Activated gamma-delta T cell treated with Interleukin-2 at 50 U/mL for 16 hours (primary cell): ENCODE measurements at places on chromosomes 3 and 15.

DNA sequence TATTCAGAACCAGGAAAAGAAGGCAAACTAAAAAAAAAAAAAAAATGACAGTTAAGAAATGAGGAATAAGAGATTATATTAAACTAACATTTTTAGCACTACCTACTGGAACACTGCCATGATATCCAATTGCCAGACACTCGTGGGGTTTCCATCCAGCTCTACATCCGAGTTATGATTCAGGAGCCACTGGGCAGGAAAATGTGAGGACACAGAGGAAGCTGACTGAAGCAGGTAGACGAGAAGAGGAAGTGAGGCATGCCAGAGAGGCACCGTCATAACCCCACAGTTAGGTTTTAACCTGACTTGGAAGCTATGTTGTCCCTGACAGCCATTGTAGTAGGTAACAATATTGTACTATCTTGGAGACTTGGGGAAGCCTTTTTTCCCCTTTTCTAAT is 495.0 kb downstream of the NLGN1 start:
- no peak for DNase-seq

DNA sequence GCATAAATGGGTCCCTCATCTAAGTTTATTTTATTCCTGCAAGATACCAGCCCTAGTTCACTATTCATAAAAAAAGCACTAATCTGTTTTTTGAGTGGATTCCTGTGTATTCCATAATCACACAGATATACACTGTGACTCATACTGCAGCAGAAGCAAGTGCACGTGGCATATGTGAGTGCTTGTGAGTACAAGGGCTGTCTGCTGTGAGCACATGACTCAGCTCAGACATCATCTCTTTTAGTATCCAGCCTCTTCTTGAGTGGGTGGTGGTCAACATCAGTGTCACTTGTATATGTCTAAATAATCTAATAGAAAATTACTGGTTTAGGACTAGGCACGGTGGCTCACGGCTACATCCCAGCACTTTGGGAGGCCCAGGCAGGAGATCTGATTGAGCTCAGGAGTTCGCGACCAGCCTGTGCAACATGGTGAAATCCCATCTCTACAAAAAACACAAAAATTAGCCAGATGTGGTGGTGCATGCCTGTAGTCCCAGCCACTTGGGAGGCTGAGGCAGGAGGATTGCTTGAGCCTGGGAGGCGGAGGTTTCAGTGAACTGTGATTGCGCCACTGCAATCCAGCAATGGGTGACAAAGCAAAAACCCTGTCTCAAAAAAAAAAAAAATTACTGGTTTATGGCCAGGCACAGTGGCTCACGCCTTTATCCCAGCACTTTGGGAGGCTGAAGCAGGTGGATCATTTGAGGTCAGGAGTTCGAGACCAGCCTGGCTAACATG is 49.8 kb downstream of the NIPA2 start:
- no peak for DNase-seq

- DNase-seq, result no peak
Measured at GRCh38 chr15:83380059-83380458, 67.1 kb upstream of the SH3GL3 start.

- DNase-seq, result no peak
Measured at GRCh38 chr15:69145694-69146492, 14.5 kb upstream of the GLCE start.

- no peak for DNase-seq
Measured at GRCh38 chr3:48503401-48504050, 448 bp downstream of the SHISA5 start.

DNA sequence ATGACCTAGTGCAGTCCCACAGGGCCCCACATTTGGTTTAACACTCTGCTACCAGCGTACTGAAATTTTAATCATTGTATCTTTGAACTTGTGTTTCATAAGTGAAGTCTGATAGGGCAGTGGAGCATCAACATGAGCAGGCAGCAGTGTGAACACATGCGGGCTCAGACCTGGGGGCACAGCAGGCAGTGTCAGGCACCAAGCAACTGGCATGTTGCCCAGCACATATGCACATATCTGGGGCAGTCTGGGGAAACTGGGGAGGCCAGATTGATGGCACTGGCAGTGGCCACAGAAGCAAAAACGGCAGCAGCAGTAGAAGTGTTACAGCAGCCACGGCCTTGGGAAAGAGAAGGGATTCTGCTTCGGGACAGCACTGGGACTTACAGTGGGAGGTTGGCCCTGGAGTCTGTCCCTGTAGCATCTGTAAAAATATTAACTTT is 353.9 kb upstream of the KCNMB2 start:
- DNase-seq, result no peak

DNA sequence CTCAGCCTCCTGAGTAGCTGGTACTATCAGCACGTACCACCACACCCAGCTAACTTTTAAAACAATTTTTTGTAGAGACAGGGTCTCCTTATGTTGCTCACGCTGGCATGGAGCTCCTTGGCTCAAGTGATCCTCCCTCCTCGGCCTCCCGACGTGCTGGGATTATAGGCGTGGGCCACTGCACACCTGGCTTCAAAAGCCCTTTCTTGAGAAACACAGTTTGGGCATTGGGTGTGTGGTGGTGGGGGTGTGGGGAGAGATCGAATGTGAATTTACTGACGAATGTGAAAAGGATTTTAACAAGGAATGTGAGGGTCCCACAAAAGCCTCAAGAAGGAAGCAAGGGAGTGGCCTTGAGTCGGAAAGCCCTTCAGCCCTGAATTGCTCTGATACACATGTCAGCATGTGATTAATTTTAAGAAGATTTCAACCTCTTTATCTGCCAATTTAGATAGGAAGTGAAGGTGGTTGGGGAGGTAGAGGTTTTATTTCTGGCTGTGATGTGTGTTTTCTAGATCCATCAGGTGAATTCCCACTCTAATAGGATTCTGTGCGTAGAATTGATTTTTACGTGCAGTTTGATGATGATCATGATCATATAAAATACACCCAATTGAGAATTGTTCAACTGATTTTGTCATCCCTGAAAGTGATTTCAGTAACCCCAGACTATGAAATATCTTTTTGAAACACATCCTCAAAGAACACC is 1.1 kb downstream of the CCR4 start:
- no peak for DNase-seq

DNA sequence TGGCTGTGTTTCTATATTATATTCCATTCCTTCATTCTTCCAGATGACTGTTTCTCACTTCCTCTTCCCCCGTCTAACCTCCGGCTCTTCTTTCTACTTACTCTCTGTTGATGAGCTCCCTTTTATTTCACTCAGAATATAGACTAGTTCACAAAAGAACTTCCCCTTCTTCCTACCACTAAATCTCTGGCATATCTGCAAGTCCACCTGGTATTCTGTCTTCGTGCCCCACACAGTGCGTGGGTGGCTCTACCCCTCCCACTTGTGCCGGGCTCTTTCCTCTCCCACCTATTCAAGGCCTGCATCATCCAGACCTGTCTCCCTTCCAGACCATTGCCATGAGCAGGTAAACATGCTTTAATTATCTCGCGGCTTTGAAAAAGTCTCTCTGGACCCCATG is 73.0 kb downstream of the SCN10A start:
- DNase-seq, result no peak

DNA sequence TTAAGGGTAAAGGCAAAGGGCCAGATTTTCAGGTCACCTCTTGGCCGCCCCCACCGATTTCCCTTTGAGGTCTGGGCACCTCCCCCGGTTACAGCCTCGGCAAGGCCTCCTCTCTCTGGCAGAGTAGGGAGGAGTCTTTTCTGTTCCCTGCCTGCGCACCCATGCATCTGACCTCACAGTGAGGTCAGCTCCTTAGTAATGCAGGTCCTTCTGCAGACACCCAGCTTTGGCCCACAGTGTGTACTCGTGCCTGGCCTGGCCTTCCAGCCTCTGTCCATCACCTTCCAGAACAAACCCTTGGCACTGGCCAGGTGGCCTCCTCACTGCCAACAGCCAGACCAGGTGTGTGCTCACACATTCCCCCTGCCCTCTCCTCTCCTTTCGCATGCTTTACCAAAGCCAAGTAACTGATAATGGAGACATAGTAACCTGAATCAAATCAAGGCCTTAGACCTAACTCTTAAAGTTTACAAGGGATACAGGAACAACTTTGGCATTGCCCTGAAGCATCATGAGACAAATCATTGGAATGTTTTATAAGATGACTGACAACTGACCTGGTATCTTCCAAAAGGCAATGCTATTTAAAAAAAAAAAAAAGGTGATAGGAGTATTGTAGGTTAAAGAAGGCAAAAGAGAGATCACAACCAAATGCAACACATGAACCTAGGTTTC is 61.3 kb downstream of the CORO2B start:
- DNase-seq, result no peak

DNA sequence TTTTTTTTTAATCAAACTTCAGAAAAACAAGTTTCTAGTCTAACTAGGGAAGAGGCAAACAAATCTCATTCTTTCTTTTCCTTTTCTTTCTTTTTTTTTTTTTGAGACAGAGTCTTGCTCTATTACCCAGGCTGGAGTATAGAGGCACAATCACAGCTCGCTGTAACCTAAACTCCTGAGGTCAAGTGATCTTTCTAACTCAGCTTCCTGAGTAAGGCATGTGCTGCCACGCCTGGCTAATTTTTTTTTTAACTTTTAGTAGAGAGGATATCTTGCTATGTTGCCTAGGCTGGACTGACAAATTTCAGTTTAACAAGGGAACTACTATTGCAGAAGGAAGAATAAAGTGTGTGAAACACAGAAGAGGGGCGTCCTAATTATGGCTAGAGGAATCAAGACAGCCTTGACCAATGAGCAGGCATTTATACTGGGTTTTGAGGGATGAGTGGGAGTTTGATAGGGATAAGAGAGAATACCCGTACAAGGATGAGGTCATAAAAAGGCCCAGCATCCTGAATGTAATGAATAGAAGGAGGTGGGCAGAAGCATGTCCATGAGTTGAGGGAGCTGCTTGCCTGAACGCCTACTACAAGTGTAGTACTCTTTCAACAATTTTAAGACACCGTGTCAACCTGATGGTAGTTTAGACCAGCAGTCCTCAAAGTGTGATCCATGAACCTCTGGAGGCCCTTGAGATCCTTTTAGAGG is 6.7 kb upstream of the ZFAND6 start:
- DNase-seq, result no peak

GRCh38 chr3:177345973-177346503 is 148.8 kb upstream of the TBL1XR1 start:
- no peak for DNase-seq

DNA sequence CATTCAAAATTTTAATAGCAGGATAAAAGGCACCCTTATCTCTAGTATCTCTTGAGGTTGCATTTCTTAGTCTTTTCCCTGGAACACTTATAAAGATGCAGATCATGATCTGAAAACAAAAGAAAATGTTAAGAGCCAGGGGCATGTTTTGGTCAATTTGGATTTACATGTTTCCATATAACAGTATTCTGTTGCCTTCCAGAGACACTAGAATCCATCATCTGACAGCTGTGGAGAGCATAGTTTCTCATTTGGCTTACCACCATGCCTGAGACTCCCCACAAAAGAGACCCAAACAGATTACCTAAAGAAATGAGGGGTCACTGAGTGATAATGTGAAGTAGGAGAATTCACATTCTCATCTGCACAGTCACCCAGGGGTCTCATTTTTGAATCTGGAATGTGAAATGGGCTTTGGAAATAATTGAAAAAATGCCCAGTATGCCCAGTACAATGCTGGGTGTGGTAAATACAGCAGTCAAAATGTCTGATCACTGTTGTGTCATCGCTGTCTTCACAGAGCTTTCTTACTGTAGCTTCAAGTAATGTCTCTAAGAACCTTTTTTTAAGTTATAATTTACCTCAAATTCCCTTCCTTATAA is 79.9 kb upstream of the ZBTB20 start:
- no peak for DNase-seq

DNA sequence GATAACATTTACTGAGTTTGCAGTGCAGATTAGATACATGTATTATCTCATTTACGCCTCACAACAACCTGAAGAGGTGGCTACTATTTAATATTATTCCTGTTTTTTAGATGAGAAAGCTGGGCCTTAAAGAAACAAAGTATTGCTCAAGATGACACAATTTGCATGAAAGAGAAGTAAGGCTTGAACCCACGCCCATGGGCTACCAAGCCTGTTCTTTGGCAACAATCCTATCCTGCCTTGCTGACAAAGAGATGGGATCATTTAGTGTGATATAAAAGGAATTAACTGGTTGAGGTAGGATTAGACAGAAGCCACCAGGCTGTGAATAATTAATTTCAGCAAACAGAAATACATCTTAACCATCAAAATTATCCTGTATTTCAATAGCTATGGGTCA is 9.2 kb upstream of the LDHAL6B start:
- no peak for DNase-seq

- DNase-seq, result no peak
Measured at GRCh38 chr3:57544181-57545125, at the start of gene DNAH12. Gene DNAH12 (minus strand): TSS chr3:57544344. CDS start chr3:57542870, 1,474 bp downstream.

DNA sequence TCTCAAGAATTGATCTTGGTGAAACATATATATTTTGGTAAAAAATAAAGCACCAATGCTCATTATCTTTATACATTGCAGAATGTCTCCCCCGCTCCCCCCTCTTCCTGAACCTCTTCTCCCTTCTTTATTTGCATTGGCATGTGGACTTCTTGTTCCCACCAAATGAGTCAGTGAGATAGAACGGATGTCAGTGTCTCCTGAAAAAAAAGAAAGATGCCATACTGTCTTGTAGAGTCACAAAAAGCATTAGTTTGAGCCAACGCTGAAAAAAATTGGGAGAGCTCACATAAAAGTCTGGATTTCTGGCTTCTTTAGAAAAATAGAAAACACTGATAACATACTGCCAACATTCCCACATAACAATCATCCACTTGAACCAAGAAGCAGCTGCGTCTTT is 32.0 kb upstream of the STXBP5L start:
- no peak for DNase-seq

DNA sequence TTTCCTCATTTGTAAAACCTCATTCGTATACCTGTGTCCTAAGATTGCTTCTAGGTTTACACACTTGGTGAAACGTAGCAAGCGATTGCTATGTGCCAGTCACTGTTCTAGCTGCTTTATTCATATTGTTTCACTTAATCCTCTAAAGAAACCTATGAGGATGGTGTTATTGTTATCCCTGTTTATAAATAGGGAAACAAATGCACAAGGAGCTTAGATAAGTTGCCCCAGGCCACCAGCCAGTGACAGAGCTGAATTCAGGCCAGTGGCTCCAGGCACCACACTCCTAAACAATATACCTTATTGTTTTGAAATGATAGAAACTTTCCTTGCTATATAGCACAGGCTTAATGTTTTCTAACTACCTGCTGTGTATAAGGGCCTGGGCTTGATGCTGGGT is 44.0 kb downstream of the LPP start:
- no peak for DNase-seq

GRCh38 chr3:16589867-16590624 is 15.2 kb downstream of the DAZL start:
- DNase-seq, result no peak

DNA sequence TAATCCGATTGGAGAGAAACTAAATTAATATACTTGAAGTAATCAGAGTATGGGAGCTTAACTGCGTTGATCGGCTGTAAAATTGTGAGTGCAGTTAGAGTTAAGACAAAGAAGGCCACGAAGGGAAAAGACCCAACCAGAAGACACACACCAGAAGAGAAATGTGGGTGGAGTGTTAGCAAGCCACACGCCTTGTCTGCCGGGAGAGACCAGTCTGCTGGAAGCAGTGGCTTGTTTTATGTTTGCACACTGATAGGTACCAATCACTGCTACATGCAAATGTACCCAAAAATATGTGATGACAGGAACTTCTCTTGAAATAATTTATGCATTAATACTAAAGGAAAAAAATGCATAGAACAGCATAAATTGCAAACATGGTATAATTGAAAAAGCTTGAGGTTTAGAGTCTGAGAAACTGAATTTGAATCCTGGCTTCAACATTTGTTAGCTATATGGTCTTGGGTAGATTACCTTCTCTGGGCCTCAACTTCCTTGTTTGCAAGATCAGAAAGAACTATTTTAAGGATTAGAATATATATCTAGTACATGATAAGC is 23.1 kb downstream of the EEFSEC start:
- no peak for DNase-seq

- no peak for DNase-seq
Measured at GRCh38 chr3:172687501-172687900, 23.4 kb downstream of the NCEH1 start.
